ENCODE measurements at places on chromosomes 3 and 15.

DNA sequence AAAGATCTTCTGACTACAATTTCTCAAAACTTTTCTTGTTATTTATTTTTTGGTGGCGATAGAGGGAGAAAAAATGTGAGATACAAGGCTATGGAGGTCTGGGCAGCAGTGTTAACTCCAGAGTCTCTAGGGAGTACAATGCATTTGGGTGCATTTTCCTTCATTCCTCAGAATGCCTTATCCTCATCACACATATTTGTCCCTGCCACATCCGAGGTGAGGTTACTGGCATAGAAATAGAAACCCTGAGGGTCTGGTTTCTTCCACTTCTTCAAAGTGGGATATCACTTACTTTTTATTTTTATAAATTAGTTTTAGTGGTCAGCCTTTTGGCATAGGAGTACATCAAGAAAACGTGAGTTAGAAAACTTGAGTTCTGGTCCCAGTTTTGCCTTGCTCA is 150.4 kb downstream of the TIGIT start:
- DNase-seq, result no peak

DNA sequence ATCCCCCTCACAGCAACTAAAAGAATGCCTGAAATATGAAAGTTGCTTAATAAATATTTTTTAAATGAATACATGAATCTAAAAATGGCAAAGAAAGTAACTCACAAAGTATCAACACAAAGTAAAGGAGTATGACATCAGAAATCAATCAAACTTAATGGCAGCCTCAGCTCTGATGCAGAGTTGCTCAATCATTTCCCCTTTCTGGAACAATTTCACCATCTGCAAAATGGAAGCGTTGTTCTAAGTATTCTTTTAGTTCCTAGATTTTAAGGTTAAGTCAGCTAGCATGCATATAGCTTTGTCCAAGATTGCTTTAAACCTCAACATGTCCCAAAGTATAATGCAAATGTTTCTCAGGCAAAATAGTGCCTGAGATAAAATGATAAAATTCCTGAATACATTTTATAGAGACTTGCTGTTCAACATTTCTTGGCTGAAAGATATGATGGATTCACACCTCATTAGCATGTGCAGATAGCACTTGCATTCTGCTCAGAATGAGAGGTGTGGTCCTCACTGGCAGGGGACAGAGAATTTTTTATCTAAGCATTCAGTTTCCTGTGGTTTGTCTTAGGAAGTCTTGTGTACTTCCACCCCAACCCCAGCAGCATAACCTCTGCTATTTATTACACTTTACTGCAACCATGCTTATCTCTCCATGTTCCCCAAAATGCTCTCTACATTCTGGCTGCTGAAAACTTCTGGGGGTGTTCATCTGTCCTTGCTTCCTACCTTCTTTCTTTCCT is 429.3 kb downstream of the GRM7 start:
- no peak for DNase-seq

- no peak for DNase-seq
Observed at GRCh38 chr3:182094321-182094720, 382.6 kb downstream of the SOX2 start.

DNA sequence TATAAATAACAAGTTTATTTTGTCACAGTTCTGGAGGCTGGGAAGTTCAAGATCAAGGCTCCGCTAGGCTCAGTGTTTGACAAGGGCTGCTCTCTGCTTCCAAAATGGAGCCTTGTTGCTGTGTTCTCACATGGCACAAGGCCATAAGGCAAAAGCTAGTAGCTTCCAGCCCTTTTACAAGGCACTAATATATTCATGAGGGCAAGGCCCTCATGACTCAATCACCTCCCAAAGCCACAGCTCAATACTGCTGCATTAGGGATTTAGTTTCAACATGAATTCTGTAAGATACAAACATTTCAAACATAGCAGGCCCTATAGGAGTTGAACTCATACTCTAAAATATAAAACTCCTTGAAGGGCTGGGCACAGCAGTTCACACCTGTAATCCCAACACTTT is 30.2 kb downstream of the ZBTB11 start:
- DNase-seq, result no peak

DNA sequence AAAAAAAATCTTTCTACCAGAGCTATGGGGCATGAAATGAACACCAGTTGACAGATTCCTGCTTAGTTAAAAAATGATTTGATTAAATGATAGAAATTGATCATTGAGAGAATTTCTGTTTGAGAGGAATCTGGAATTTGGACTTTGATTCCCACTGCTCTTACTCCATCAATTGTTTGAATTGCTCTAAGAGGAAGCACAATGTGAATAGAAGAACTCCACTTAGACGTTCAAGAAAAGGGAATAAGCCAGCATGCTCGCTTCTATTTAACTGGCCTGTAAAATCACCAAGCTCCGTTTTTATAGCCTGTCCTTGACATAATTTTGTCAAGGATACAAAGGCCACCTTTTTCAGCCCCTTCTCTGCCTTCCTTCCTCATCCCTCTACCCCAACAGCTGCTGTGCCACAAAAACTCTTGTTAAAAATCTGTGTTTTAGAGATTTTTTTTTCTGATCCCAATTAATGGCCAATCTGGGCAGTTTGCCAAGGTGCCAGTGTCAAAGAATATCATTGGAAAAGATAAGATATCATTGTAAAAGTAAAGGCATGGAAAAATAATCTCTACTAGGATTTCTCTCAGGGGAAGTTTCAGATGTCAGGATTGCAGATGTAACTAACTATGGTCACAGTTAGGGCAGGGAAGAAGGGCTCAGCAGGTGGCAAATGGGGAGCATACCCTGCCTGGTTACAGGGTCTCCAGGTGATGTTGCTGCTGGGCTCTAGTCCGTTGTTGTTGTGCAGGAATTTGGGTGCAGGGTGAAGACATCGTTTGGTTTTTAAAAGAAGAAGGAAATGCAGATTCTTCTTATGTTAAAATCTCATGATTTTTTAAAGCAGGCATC is 301.8 kb upstream of the PDZRN3 start:
- no peak for DNase-seq

- no peak for DNase-seq
Observed at GRCh38 chr3:120432150-120432860, 18.5 kb downstream of the FSTL1 start.

DNA sequence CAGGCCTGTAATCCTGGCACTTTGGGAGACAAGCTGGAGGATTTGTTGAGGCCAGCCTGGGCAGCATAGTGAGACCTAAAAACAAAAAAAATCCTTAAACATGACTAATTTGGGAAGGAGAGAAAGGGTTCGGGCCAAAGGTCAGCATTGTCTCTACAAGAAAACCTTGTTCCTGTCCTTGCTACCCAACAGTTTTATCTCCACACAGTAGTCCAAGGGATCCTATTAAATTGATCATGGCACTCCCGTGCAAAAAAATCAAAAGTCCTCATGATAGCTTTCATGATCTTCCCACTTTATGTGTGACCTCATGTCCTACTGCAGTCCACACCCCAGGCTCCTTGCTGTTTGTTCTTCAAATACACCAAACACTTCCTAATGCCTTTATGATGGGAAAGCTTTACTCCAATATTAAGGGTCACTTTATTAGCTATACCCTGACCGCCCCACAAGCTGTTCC is 4.2 kb downstream of the RPL15 start:
- no peak for DNase-seq

- no peak for DNase-seq
Observed at GRCh38 chr3:138367326-138367850, 19.0 kb downstream of the MRAS start.

GRCh38 chr3:30341851-30342250 is 264.6 kb upstream of the TGFBR2 start:
- DNase-seq, result no peak

DNA sequence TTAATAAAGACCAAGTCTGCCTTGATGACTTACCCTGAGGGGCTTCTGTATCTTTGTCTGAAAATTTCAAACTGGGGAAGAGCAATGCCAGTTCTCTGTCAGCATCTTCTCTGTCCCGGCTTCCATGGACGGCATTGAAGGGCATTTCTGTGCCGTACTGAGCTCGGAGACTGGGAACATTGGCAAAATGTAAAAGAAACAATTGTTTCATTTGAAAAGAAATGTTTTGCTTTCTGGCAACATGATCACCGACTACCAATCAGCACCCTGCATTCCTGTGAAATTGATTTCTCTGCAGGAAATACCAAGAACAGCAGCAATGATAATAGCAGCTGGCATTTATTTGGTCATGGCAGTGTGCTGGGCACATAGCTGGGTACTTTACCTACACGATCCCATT is 26.2 kb downstream of the NME9 start:
- no peak for DNase-seq

DNA sequence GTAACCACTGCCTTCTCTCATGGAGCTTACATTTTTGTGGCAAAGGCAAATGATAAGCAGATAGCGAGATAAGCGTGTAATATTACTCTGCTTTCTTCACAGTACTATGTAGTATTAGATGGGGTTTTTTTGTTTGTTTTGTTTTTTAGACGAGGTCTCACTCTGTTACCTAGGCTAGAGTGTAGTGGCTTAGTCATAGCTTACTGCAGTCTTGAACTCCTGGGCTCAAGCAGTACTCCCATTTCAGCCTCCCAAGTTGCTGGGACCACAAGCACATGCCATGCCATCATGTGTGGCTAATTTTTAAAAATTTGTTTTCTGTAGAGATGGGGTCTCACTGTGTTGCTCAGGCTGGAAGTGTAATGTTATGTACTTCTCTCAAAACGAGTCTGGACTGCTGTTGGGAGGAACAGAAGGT is 22.9 kb downstream of the MBNL1 start:
- no peak for DNase-seq

GRCh38 chr3:86774082-86774691 is 216.8 kb downstream of the VGLL3 start:
- DNase-seq, result no peak

DNA sequence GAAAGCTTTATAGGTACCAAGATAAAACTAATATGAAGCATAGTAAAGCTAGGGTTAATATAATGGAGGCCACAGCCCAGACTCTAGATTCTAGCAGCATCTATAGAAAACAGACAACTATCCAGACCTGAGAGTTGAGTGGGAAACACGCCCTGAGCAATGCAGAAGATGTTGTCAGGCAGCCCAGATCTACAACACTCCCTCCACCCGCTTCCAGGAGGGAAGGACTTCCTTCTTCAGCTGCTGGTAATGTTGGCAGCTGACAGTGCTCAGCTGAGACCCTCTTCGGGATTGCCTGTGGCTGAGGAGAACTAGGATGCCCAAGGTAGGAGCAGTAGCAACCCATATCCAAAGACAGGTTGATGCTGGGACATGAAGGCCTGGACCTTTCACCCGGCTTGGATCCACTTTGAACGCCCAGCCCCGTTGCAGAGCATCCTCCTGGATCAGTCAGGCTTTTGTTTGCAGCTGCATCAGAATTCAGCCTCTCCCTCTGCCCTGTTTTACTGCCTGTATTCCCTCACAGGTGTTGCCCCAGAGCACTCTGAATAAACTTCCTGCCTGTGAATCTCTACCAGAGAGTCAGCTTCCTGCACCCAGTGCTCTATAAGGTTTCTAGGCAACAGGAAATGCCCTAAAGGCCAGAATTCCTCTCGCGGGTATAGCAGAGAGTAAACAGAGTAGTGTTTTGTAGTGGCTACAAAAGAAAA is 174.7 kb upstream of the IL12A start:
- DNase-seq, result no peak

DNA sequence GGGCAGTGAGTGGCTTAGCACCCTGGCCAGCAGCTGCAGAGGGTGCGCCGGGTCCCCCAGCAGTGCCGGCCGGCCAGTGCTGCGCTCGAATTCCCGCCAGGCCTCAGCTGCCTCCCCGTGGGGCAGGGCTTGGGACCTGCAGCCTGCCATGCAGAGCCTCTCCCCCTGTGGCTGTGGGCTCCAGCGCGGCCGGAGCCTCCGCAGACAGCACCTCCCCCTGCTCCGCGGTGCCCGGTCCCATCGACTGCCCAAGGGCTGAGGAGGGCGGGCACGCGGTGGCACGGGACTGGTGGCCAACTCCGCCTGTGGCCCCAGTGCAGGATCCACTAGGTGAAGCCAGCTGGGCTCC is 386.3 kb downstream of the CNTN4 start:
- DNase-seq, result no peak

GRCh38 chr3:133447750-133448477 is 48.1 kb downstream of the BFSP2 start:
- no peak for DNase-seq

DNA sequence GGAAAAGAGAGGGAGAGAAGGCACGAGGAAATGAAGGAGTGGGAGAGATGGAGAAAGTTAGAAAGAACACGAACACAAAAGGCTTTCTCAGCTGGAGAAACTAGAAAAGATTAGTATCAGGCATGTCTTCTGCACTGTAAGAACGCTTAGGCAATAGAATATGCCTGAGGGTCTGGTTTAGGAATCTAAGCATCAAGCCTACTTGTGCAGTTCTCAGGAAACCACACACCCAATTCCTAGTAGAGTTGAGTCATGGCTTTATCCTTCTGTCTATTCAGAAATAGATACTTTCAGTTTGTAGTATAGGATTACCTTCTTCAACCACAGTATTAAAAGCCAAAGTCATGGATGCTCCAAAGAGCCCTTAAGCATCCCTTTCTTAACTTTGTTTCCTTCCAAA is 969.4 kb downstream of the NTRK3 start:
- DNase-seq, result no peak

- no peak for DNase-seq
Observed at GRCh38 chr15:82533801-82534200, 6.5 kb downstream of the RPS17 start.

- DNase-seq, result no peak
Observed at GRCh38 chr3:8303466-8303865, 198.2 kb upstream of the LMCD1 start.

DNA sequence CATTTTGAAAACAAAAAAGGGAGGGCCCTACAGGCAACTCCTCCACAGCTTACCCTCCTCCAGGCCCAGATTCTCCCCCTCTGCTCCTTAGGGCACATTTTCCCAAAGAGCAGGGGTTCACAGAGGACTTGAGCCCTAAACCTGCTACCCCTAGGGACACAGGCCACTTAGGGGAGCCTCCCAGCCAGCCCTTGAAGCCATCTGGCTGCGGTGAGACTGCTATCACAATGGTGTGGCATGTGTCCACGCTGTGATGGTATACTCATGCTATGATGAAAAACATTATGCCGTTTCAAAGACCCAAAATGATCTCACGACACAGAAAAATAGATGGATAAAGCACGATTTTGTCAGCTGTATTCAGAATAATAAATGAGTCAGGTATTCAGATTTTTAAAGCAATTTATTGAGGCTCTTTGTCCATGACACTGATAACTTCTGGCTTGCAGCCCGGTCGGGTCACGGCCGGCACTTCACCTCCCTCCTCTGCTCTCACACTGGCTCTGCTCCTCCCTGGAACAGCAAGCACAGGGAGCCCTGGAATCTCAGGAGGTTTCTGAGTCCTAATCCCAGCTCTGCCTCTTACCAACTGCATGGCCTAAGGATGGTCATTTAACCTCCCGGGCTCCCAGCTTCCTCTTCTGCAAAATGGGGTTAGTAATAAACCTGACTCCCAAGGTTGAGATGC is 115.3 kb downstream of the MEGF11 start:
- no peak for DNase-seq

GRCh38 chr3:249587-250262 is 53.2 kb downstream of the CHL1 start:
- DNase-seq, result no peak

- no peak for DNase-seq
Observed at GRCh38 chr3:190768891-190769290, 93.6 kb downstream of the GMNC start.

GRCh38 chr3:127043731-127044510 is 61.0 kb downstream of the PLXNA1 start:
- DNase-seq, result no peak
